Trophoblast cell (in vitro differentiated cells and primary cell): ENCODE measurements at places on chromosomes 5 and 9.

GRCh38 chr5:17096952-17097695 lies 120.3 kb upstream of the BASP1 start:
- no peaks in the 10 kb centered on the region for H3K36me3 ChIP-seq
- no peak overlapping the region for H3K27ac ChIP-seq
- no peaks in the 10 kb centered on the region for H3K4me1 ChIP-seq
- no peak overlapping the region for H3K4me3 ChIP-seq

DNA sequence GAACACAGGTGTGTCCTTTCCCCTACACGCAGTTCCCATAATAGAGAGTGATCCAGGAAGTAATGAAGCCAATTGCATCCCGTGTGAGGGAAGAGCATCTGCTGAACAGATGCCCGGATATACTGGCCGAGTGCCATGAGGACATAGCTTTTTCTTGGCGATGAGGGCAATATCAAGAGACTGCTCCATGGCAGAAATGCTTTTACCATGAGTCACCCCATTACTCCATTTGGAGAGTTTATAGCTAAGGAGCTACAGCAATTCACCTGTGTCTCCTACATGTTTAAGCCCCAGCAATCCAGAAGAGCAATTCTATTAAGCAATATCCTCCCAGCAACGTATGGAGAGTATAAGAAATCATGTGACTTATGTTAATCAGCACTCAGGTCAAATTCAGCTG lies 222.0 kb upstream of the KLF4 start:
- H3K27me3 ChIP-seq: no peaks in the 10 kb centered on the region
- H3K27ac ChIP-seq: no peak overlapping the region
- no peak overlapping the region for H3K4me3 ChIP-seq
- DNase-seq: peak; percentile 95
- no peaks in the 10 kb centered on the region for H3K36me3 ChIP-seq

- H3K27me3 ChIP-seq: no peaks in the 10 kb centered on the region
- no peak overlapping the region for H3K27ac ChIP-seq
- no peaks in the 10 kb centered on the region for H3K36me3 ChIP-seq
- H3K4me3 ChIP-seq: no peak overlapping the region
- H3K4me1 ChIP-seq: no peaks in the 10 kb centered on the region
- DNase-seq: no peak
These were observed 19.2 kb upstream of the NANS start for GRCh38 chr9:98037357-98037756.

GRCh38 chr9:124770359-124771020 lies 621 bp downstream of the NR6A1 start:
- peaks cover 3% of the 10 kb centered on the region for H3K4me1 ChIP-seq
- no peak overlapping the region for H3K27ac ChIP-seq
- no peaks in the 10 kb centered on the region for H3K36me3 ChIP-seq
- peaks cover 9% of the 10 kb centered on the region for H3K27me3 ChIP-seq
- peak overlapping the region; percentile 84 for H3K4me3 ChIP-seq

GRCh38 chr9:110260911-110261310 lies 4.6 kb upstream of the TXN start:
- no peak overlapping the region for H3K27ac ChIP-seq
- no peaks in the 10 kb centered on the region for H3K27me3 ChIP-seq
- H3K4me3 ChIP-seq: no peak overlapping the region

- no peaks in the 10 kb centered on the region for H3K27me3 ChIP-seq
- H3K4me1 ChIP-seq: peaks cover 8% of the 10 kb centered on the region
- DNase-seq: peak; percentile 69
- no peak overlapping the region for H3K27ac ChIP-seq
- no peaks in the 10 kb centered on the region for H3K36me3 ChIP-seq
These were observed 141.1 kb upstream of the TARS1 start for GRCh38 chr5:33299621-33300208.

- peaks cover 4% of the 10 kb centered on the region for H3K36me3 ChIP-seq
- no peaks in the 10 kb centered on the region for H3K27me3 ChIP-seq
- no peak for DNase-seq
- no peak overlapping the region for H3K4me3 ChIP-seq
- H3K4me1 ChIP-seq: peaks cover 16% of the 10 kb centered on the region
These were observed 3.5 kb downstream of the SOWAHA start for GRCh38 chr5:132816554-132816953.

DNA sequence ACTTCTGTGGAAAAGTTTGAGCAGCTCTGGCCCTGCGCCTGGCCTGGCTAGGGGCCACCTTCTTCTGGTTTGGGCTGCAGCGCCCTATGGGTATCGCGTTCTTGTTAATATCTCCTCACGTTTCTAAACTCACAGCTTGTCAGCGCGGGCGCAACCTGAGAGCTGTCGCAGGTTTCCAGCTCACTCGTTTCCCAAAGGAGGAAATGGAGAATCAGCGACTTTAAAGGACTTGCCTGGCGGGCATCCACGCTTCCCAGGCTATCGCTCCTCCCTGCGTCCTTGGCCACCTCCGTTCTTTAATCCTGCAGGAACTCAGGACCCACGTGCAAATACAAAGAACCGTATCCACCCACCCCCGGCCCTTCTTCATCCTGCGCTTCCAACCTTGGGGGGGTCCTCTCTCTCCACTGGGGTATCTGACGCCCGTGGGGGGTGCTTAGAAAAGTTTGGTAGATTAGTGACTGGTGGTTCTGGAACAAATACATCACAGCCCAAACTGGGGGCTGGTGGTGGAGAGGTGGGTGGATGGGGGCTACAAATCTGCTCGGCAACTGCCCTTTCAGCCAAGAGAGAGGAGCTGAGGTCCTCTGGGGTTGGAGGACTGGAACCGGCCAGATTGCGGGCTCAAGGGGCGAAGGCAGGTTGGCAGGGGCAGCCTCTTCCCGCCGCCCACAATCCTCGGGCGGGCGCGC lies 578 bp upstream of the PSAT1 start:
- H3K27ac ChIP-seq: peak overlapping the region; percentile 43
- peak; percentile 75 for DNase-seq
- H3K4me1 ChIP-seq: peaks cover 9% of the 10 kb centered on the region
- H3K4me3 ChIP-seq: peak overlapping the region; percentile 71
- H3K27me3 ChIP-seq: no peaks in the 10 kb centered on the region

- H3K4me3 ChIP-seq: no peak overlapping the region
- no peaks in the 10 kb centered on the region for H3K27me3 ChIP-seq
- no peaks in the 10 kb centered on the region for H3K4me1 ChIP-seq
- DNase-seq: no peak
- H3K36me3 ChIP-seq: no peaks in the 10 kb centered on the region
- H3K27ac ChIP-seq: no peak overlapping the region
These were observed 113.4 kb downstream of the NR3C1 start for GRCh38 chr5:143290125-143290524.

DNA sequence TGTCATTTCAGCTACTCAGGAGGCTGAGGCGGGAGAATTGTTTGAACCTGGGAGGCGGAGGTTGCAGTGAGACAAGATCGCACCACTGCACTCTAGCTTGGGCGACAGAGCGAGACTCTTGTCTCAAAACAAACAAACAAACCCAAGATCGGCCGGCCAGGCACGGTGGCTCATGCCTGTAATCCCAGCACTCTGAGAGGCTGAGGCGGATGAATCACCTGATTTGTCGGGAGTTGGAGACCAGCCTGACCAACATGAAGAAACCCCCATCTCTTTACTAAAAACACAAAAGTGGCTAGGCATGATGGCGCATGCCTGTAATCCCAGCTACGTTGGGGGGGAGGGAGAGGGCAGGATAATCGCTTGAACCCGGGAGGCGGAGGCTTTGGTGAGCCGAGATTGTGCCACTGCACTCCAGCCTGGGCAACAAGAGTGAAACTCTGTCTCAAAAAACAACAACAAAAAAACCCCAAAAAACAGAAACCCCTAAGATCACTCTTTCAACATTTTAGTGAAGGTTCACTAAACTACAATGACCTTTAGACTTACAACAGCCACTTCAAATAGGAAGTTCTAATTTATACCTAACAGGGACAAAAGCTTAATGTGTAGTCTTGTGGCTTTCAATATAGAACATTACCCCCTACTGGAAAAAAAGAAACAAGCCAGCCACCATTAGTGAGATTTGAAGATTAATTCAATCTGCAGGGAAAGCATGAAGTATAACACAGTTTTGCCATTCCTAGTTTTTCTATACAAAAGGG lies 7.0 kb downstream of the HSPA9 start:
- H3K4me3 ChIP-seq: no peak overlapping the region
- DNase-seq: no peak
- H3K27me3 ChIP-seq: no peaks in the 10 kb centered on the region
- no peak overlapping the region for H3K27ac ChIP-seq

GRCh38 chr5:142245786-142246185 lies 79.0 kb downstream of the SPRY4 start:
- H3K36me3 ChIP-seq: no peaks in the 10 kb centered on the region
- no peaks in the 10 kb centered on the region for H3K27me3 ChIP-seq
- peak overlapping the region; percentile 54 for H3K27ac ChIP-seq
- DNase-seq: no peak

- no peaks in the 10 kb centered on the region for H3K36me3 ChIP-seq
- H3K27me3 ChIP-seq: no peaks in the 10 kb centered on the region
- no peaks in the 10 kb centered on the region for H3K4me1 ChIP-seq
- H3K4me3 ChIP-seq: no peak overlapping the region
These were observed 15.1 kb downstream of the TIMD4 start for GRCh38 chr5:156947925-156948324.
